ENCODE measurements at places on chromosomes 5 and 9. TPM values are rescaled to one million over a fixed set of nuclear protein-coding genes. Genes with fewer than 3 reads are reported as not detected.
A peak's percentile ranks its signal among the peaks of the same experiment; 100 is the strongest.

SHOC1 gene
- not detected for polyA plus RNA-seq

ENHO gene
- polyA plus RNA-seq: not detected

ADAMTS13 gene
- 2.4 TPM for polyA plus RNA-seq

ANKDD1B gene
- 0.18 TPM for polyA plus RNA-seq

PTPN3 gene
- 1.4 TPM for polyA plus RNA-seq

GLDC gene
- 0.44 TPM for polyA plus RNA-seq

CSF2 gene
- not detected for polyA plus RNA-seq

TRIM7 gene
- 3.2 TPM for polyA plus RNA-seq

DNA sequence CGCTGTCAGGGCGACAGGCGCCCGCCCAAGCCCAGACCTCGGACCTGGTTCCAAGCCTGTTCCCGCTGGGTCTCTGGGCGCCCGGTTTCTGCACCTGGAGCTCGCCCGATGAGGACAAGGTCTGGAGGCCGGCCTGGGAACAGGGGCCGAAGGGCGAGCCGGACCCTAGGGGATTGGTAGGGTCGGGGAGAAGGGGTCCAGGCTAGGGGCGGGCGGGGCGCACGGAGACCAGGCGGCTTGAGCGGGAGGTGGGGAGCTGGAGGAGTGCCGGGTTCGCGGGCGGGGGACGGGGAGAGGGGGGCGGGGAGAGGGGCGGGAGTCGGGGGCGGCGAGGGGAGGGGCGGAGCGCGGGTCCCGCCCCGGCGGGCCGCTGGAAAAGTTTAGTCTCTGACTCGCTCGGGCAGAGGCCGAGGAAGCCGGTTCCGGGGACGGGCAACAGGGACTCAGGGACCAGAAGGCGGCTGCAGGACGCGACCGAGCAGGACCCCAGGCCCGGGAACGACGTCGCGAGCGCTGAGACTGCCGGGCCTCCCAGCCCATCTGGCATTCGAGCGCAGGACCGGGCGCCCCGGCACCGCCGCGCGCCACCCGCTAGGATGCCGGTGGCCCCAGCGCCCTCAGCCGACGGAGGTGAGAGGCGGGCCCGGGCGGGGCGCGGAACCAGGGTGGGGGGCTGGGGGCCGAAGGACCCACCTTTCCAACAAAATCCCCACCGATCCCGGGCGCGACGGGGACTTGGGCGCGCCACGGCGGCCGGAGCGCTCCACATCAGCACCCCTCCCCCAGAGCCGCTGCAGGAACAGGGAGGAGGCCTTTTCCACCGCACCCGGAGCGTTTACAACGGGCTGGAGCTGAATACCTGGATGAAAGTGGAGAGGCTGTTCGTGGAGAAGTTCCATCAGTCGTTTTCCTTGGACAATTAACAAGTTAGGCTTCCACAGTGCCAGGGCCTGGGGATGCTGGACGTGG is at the start of gene S1PR3:
S1PR3 (plus strand) TSS at position 403 of the 969 bp plus-strand sequence. CDS start 9,733 bp downstream, outside the sequence.
- no peak for DNase-seq

GRCh38 chr9:22044583-22044982 is 35.5 kb upstream of the CDKN2B start:
- DNase-seq: peak; percentile 37

DNA sequence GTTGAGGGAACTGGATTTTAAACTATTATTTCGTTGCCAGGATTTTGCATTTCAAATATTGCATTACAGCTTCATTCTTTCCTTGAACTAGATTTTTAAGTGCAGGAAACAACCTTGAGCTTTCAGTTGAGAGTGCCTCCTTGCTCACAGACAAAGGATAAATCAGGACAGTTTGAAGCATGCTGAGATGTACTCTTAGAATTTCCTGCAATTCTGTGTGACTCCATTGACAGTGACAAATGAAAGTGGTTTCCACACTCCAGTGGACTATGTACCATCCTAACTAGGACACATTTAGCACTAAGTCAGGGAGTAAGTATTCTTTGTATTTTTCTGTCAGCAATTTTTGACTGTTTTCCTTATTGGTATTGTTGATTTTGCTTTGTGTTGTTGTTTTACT is 100.0 kb upstream of the PLCXD3 start:
- DNase-seq: no peak

DNA sequence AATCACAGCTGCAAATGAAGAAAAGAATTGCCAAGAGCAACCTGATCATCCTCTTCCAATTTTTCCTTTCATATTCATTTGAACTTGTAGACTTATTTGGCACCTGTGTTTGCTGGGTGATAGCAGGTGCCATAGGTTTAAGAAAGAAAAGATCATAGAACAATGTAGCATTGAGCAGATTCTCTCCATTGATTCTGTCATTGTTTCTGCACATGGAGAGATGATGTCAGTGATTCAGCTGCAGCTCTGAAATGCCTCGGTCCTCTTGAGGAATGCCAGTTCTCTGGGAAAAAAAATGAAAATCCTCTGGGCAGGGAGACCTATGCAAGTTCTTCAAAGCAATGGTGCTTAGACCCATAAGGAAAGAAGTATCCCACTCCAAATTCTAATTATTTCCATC is 418.1 kb upstream of the KLF4 start:
- no peak for DNase-seq

DNA sequence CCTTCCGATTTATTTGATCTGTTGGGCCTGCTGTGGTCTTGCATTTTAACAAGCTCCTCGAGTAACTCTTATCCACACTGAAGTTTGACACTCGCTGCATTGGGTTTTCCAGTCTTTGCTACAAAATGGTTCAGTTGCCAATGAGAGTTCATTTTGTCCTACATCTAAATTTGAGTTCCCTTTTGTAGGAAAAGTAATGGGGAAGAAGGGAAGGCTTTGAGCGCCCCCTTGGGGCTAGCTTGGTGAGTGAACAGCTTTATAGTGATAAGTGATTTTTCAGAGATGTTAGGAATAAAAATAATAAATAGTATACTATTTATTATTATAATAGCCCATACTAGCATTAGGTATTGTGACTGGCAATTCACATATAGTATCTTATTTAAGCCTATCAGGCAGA is 89.9 kb upstream of the GNAQ start:
- no peak for DNase-seq

- no peak for DNase-seq
These were observed 96.3 kb upstream of the VCAN start for GRCh38 chr5:83375049-83375745.

DNA sequence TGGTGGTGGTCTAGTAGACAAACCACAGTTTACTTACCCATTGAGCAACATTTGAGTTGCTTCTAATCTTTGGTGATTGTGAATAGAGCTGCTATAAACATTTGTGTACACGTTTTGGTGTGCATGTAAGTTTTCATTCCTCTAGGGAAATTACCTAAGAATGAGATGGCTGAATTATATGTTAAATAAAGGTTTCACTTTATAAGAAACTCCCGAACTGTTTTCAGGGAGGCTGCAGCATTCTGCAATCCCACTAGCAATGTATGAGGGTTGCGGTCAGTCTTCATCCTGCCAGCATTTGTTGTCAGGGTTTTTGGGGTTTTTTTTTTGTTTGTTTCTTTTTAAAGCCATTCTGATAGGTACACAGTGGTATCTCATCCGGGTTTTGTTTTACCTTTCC is 45.7 kb upstream of the PPARGC1B start:
- no peak for DNase-seq

DNA sequence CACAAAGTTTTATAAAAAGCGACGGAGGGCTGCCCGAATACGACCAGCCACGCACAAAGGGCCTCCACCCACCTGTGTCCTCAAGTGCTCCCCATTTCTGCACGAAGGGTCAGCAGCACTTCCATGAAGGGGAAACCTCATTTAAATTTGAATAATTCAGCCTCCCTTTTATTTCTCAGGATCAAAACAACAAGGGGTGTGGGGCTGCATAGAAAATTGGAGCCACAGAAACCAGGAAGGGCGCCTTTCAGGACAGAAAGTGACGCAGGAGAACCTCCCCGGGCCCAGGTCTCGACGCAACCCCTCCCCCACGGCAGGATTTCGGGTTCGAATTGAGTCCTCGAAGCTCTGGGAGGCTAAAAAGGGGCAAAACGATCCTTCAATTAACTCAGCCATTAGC is 2.1 kb downstream of the NRARP start:
- no peak for DNase-seq

DNA sequence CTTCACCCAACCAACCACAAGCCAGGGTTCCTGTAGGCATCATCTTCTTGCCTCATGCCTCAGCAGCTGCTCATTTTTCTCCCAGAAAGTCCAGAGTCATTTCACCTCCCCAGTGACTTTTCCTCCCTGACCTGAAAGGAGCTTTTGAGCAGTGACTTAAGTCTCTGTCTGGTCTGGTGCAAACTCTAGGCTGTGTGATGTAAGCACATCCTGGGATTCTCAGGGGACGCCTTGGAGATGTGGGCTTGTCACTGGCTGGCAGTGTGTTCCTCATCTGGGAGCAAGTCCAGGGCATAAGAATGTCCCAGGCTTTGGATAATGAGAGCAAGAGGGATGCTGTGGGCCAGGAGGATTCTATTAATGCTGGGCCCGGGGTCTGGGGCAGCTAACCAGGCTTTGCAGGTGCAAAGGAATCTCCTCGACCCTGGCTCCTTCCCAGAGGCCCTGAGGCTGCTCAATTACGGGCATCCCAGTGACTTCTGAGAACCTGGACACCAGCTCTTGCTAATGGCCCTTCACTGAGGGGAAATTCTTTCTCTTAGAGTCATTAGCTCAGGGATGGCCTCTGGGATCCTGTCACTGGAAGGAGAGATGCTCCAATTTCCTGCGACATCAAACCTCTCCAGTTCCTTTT is 211.0 kb upstream of the PANK3 start:
- no peak for DNase-seq

DNA sequence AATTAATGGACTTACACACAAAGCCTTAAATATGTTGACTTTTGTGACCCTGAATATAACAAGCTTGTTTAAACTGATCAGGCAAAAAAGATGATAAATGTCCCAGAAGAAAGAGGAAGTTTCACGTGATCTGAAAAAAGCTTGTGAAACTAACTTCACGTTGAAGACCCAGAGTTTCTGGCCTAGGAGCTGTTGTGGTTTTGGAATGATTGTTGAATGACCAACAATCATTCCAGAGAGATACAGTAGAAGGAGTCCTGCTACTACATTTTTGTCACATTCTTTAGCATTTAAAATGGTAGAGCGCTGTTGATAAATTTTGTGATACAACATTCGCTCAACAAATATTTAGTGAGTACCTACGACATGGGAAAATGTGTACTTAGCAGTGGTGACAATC is 143.1 kb upstream of the FBN2 start:
- DNase-seq: no peak

DNA sequence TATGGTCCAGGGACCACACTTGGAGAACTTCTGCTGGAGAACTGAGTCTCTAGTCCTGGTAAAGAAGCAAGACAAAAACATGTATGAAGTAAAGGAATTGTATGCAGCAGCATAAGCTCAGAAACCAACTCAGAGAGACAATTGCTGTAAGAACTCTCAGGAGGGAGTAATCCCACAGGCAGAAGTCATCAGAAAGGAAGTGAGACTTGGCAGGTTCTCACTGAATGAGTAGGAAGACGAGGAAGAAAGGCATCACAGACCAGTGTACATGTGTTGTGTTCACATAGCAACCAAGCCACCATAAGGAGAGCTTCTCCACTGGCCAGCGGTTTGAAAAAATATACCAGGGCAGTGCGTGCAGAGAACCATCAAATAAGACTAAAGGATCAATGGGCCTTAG is 57.9 kb upstream of the FST start:
- DNase-seq: no peak

- no peak for DNase-seq
These were observed 654.8 kb downstream of the PRELID2 start for GRCh38 chr5:145180371-145180770.

GRCh38 chr9:5575000-5575399 is 53.9 kb upstream of the RIC1 start:
- DNase-seq: no peak

- no peak for DNase-seq
These were observed 104.7 kb upstream of the SSBP2 start for GRCh38 chr5:81855591-81855990.

GRCh38 chr9:110604171-110604601 is 24.6 kb upstream of the SVEP1 start:
- no peak for DNase-seq

DNA sequence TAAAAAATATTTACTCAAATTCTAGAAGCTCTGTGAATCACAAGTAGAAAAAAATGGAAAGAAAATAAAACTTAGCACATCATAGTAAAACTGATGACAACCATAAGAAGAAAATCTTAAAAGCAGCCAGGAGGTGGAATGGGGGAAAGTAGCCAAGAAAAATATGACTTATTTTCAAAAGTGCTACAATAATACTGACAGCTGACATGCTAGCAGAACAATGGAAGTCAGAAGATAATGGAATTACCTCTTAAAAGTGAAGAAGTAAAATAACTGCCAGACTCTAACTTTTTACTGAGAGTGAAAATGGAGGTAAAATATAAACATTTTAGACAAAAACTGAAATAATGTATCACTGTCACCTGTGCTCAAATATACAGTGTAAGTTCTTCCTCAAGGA is 532.2 kb upstream of the SGCD start:
- no peak for DNase-seq

GRCh38 chr5:147643142-147643541 is 133.3 kb upstream of the DPYSL3 start:
- no peak for DNase-seq

- no peak for DNase-seq
These were observed 279.8 kb upstream of the POU5F2 start for GRCh38 chr5:94021246-94021645.

DNA sequence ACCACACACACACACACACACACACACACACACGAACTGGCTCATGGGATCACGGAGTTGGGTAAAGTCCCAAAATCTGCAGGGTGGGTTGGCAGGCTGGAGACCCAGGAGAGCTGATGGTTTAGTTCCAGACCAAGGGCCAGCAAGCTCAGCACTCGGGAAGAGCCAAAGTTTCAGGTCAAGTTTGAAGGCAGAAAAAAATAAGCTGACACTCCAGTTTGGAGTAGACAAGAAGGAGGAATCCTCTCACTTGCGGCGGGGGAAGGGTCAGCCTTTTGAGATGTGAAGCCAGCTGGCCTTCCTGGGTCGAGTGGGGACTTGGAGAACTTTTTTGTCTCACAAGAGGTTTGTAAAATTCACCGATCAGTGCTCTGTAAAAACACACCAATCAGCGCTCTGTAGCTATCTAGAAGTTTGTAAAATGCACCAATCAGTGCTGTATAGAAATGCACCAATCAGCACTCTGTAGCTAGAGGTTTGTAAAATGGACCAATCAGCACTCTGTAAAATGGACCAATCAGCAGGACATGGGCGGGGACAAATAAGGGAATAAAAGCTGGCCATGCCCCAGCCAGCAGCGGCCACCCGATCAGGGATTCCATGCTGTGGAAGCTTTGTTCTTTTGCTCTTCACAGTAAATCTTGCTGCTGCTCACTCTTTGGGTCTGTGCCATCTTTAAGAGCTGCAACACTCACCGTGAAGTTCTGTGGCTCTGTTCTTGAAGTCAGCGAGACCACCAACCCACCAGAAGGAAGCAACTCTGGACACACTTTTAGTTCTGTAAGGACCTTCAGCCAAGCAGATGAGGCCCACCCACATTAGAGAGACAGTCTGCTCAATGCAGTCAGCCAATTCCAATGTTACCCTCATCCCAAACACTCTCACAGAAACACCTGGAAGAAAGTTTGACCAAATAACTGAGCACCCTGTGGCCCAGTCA is 37.8 kb upstream of the UNC5A start:
- no peak for DNase-seq

- no peak for DNase-seq
These were observed 12.1 kb downstream of the TTLL11 start for GRCh38 chr9:122080986-122081385.

GRCh38 chr5:150068961-150069645 is 17.3 kb downstream of the CSF1R start:
- no peak for DNase-seq

GRCh38 chr5:15499528-15500324 is at the start of gene FBXL7:
TSS of gene FBXL7 (plus strand) at chr5:15500180.
- no peak for DNase-seq
